ENCODE measurements at places on chromosomes 6 and 20. TPM values are rescaled to one million over a fixed set of nuclear protein-coding genes. Genes with fewer than 3 reads are reported as not detected.
A peak's percentile ranks its signal among the peaks of the same experiment; 100 is the strongest.

DNA sequence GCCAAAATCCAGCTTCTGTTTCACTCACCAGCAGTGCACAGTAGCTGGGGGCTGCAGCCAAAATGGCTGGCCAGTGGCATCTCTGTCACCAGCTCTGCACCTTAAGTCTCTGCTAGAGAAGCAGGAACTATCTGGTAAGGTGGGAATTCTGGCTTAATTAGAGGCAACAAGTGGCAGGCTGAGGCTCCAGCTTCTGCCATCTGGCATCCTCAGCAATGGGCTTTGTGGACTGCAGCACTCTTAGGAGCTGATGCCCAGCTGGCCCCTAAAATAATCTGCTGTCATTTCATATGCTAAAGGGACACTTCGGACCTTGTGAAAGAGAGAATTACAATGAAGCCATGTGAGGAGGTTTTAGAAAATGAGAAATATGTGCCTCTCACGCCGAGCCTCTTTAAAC, 4.6 kb upstream of the CLDN20 start:
- DNase-seq: no peak

DNA sequence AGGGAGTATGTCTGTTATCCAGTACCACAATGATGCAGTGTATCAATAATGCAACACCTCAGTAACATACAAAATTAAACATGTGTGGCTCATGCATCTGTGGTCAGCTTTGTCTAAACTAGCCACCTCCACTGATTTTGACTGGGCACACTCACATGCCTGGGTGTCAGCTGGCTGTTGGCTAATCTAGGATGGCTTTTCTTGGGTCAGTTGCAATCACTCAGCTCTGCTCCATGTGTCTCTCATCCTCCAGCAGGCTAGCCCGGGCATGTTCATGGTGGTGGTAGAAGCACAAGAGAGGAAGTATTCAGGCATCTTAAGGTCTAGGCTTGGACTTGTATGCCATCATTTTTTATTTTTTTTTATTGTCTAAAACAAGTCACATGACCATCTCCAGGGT, 59.3 kb upstream of the JAG1 start:
- no peak for DNase-seq

DNA sequence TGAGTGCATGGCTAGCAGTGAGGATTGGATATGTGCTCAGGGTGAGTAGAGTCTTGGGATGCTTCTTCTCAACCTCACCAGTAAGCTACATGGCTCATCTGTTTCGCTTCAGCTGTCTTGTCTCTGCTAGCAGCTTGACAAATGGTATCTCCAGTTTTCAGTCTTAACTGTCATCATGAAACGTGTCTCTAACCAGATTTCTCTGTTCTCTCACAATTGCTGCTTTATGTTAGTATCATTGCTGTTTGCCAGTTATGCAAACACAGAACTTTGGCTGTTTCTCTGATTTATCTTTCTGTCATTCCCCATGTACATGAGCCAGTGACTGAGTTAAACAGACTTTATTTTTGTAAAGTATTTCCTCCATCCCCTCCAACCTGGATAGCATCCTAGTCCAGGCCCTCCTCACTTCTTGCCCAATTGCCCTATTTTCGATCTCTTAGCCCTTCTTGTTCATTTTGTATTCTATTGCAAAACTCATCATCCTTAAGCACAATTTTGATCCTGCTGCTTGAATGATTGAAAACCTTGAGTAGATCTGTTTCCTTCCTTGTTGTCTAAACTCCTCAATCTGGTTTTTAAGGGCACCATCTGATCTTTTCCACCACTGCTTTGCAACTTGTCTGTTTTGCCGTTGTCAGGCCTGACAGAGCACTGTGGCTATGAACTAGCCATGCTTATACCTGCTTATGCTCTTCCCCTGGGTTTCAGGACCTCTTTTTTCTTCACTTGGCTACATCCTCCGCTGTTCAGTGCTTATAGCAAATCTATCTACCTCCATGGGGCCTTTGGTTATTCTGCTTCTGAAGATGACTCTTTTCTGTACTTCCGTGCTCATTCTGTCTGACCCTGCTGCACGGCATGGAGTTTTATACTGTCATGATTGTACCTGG, 37.7 kb upstream of the ADIG start:
- DNase-seq: no peak

DNA sequence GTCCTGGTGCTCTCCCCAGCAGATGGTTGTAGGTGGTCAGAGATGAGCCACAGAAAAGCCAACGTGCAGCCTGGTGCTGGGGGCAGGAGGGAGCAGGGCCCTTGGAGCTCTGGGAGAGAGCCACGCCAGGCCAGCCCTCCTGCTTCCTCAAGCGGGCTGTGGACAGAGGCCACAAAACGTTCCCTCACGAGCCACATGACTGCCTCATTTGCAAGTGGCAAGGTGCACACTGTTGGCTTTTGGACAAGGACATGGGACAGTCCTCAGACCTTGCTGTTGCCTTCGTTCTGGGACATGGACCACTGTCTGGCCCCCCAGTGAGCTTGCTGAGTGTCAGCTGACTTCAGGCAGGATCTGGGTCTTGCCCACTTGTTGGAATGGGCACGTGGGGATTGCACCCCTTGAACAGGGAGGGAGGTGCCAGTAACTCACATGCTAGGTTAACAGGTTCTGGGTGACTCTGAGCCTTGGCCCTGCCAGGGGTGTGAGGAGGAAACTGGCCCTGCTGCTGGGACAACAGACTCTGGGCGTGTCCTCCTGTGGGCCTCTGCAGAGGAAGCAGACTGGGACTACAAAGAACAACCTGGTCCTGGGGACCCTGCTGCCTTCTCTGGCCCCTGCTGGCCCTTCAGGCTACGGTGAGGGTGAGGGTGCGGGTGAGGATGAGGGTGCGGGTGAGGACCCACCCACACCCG, 2.6 kb downstream of the SLCO4A1 start:
- no peak for DNase-seq

DNA sequence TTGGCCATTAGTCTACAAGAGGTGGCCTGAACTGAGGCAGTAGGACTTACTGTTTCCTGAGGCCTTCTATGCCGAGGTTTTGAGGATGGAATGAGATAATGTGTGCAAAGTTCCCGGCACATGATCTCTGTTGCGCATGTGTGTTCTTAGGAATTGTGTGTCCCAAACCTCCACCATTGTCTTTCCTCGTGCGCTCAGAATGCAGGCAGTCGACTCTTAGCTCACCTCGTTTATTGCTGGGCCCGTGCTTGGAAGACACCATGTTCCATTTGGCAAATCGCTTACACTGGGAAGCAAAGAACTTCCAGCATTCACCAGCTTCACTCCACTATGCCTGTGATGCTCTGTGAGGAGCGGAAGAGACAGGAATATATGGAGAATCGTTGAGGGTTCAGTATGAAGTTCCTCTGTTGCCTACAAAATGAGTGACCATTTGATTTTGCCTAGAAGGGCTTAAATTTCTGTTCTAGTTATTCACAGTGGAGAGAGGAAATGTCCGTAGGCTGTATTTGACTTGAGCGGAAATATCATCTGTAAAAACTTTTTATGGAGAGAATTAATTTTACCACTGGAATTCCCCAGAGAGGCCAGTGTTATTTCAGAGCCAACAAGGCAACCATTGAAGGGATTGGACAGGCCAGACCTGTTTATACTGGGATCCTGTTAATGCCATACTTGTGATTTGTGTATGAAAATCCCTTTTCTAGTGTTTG, 75.7 kb upstream of the CLDN20 start:
- no peak for DNase-seq

DNA sequence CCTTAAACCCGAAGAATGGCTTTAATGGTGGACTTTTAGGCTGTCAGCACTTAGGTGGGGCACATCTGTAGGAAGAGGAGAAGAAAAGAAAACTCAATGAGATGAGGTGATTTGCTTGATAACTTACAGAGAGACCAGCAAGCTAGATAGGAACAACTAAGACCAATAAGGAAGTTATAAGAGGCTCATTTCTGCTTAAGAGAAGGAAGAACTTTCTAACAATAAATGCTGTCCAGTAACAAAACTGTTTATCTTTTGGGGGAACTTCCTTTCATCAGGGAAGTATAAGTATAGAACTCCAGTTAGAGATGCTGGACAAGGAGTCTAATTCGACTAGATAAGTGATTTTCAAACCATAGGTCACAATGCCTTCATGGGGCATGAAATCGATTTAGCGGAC, 107.2 kb upstream of the SIRPA start:
- DNase-seq: no peak

GRCh38 chr6:108793516-108794251, 54.5 kb upstream of the ARMC2 start:
- no peak for DNase-seq

DNA sequence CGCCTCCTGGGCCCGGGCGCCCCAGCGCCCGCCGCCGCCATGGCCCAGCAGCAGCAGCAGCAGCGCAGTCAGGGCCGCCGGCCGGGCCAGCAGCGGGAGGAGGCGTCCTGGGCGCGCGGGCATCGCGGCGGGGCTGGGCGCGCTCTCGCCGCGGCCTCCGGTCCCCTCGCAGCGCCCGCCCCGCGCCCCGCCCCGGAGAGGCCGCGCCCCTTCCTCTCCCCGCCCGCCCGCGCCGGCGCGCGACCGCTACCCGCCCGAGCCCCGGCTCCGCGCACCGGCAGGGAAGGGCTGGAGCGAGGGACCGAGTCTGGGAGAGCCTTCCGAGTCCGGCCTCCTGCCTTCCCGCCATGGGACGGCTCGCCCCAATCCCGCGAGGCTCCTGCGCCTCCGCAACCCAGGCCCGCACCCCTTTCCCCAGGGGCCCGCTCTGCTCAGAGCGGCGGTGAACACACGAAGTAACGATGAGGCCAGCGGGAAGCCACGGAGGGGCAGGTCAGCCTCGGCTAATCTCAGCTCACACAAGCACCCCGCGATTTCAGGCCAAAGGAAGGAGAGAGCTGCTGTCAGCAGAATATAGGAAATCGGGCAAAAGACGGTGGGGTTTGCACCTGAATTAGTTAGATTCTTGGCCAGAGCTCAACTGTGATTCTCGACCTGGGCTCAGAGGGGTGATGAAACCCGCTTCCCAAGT, at the start of gene TXNDC5:
Gene TXNDC5 (minus strand): TSS at position 135 of the 691 bp plus-strand sequence. CDS start 12 bp downstream, at position 123.
- peak; percentile 77 for DNase-seq

SLA2 gene
- 3.0 TPM for total RNA-seq

TAAR1 gene
- total RNA-seq: not detected

ESR1 gene
- 4.2 TPM for total RNA-seq

DZANK1 gene
- 3.0 TPM for total RNA-seq

LAMA4 gene
- 29.5 TPM for total RNA-seq

AKAP7 gene
- total RNA-seq: 4.2 TPM

ACSS1 gene
- total RNA-seq: 74.5 TPM
